ENCODE measurements at places on chromosomes 1 and 21. TPM values are rescaled to one million over a fixed set of nuclear protein-coding genes. Genes with fewer than 3 reads are reported as not detected.

SELL gene
- total RNA-seq: 2.1 TPM

GRCh38 chr1:216113181-216113580, 310.1 kb downstream of the USH2A start:
- DNase-seq: no peak

GRCh38 chr1:163182330-163182949, 20.3 kb downstream of the RGS5 start:
- no peak for DNase-seq

DNA sequence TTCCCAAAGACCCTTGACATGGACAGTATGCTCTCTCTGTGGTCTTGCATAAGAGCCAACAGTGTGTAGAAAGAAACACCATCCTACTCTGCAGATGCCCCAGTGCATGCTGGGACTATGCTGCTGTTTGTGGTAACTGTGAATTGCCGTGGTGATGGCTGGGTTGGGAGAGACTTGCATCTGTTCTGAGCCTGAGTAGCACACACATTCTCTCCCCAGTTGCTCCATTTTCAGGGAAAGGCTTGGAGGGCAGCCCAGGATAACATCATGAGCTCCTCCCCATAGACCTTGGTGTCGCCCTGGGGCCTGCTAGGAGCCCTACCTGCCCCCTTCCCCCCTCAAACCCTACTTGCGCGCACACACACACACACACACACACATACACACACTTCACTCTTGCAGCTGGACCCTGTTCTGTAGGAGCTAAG, 120.9 kb upstream of the IPO9 start:
- no peak for DNase-seq

DNA sequence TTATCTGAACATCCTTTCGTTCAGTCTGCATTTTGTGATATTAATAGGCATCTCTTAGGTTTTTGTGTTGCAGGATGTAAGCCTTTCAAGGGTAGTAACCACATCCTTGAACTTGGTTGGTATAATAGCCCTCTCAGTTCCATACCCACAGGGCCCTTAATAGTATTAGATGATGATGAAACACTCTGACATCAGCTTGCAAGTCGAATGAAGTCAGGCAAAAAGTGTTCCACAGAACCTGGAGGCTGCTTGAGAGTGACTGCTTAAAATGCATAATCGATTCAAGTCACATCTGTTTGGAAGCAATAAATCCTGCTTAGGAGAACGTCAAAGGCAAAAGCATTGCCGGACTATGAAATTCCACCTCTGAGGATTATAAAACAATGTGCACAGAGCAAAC, 415.6 kb upstream of the KAZN start:
- DNase-seq: no peak

- no peak for DNase-seq
These were observed 106.5 kb downstream of the RGS7 start for GRCh38 chr1:241250465-241250864.

- DNase-seq: no peak
These were observed 56.1 kb upstream of the IRF2BP2 start for GRCh38 chr1:234665975-234666605.
